ENCODE measurements at places on chromosomes 13 and 19. TPM values are rescaled to one million over a fixed set of nuclear protein-coding genes. Genes with fewer than 3 reads are reported as not detected.

- DNase-seq = no peak
- H3K27ac ChIP-seq = no peak overlapping the region
- H3K4me1 ChIP-seq = no peaks in the 10 kb centered on the region
- H3K27me3 ChIP-seq = no peaks in the 10 kb centered on the region
- H3K4me3 ChIP-seq = no peak overlapping the region
- peaks cover 2% of the 10 kb centered on the region for H3K36me3 ChIP-seq
Measured at GRCh38 chr13:41596190-41596589, 138.8 kb downstream of the RGCC start.

DNA sequence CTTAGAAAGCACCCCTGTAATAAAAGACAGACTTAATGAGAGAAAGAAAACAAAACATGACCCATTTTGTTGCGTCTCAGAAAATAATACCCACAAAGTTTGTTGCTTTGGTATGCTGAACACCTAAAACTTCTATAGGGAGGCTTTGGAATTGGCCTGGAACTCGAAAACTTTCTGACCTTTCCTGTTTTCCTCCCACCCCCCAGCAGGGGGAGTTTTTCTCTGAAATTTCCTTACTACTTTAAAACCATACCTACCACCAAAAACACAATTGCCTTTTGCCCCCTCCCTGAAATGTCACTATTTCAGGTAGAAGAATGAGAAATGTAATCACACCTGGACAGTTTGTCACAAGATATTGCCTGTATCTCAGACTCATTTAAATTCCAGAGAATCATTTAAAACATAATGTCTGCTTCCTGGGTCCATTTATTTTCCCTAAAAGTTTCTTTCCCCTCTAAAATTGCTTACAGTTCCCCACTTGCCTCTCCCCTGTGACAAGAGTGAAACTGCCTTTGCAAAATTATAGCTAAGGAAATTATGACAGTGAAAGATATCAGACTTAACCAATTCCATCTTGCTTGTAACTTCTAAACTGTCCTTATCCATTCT lies 2700.2 kb downstream of the PCDH9 start:
- H3K27me3 ChIP-seq = no peaks in the 10 kb centered on the region
- peaks cover 26% of the 10 kb centered on the region for H3K36me3 ChIP-seq
- H3K4me1 ChIP-seq = no peaks in the 10 kb centered on the region
- no peak overlapping the region for H3K4me3 ChIP-seq

DNA sequence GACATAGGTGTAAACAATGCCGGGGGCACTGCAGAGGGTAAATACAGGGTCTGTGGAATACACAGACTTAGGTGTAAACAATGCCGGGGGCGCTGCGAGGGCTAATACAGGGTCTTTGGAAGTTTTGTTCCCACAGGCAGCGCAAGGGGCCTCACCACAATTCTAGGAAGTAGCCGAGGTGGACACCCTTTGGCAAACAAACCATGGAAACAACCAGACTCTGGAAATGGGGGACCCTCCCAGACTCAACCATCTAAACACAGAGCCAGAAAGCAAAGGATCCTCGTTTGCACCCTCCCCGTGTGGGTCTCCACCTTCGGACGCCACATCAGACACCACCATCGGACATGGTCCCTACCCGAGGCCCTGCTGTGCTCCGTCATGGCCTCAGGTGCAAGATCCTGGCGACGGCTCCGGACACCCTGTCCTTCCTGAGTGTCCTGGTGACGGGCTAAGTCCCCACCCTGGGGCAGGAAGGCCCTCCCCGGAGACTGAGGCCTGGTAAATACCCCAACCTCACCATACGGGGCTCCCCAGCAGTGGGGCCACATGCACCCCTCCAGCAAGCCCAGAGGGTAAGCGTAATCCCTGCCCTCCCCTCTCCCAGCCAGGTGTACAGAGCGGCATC lies 16.7 kb upstream of the PLPP2 start:
- no peak overlapping the region for H3K27ac ChIP-seq
- H3K27me3 ChIP-seq = no peaks in the 10 kb centered on the region
- no peak overlapping the region for H3K4me3 ChIP-seq
- H3K36me3 ChIP-seq = peaks cover 45% of the 10 kb centered on the region
- DNase-seq = no peak

Gene FFAR1
- total RNA-seq = not detected

Gene KLK12
- not detected for total RNA-seq

Measured in H9 (cell line).